ENCODE measurements at places on chromosomes 7 and 10. TPM values are rescaled to one million over a fixed set of nuclear protein-coding genes. Genes with fewer than 3 reads are reported as not detected.

Gene RET
- 0.27 TPM for total RNA-seq

Gene CPA1
- total RNA-seq = not detected

Gene NUTM2B
- 2.0 TPM for total RNA-seq

Gene NANOS1
- 0.88 TPM for total RNA-seq

Gene GPR146
- 0.21 TPM for total RNA-seq

Gene FBXL13
- total RNA-seq = 3.1 TPM

Gene NEUROD6
- total RNA-seq = not detected

Gene SPAM1
- not detected for total RNA-seq

Gene ADRB1
- total RNA-seq = 0.04 TPM

Gene LBX1
- not detected for total RNA-seq

Gene OPN1SW
- total RNA-seq = not detected

DNA sequence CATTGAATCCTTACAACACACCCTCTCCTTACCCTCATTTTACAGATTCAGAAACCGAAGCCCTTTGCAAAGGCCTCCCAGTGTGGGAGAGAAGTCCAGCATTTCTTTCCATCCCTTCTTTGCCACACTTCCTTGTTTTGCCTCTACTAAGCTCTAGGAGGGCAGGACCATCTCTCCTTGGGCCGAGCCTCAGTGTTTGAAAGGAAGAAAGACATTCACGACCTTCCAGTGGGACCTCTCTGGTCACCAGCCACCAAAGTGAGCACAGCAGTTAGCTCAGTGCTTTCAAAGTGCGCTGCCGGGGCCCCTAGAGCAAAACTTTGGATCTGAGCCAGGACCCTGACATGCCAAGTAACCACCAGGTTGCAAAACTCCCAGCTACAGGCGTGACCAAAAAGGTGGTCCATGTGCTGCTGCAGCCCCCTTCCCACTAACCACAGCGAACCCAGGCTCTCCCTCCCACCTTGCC is 12.4 kb downstream of the CTBP2 start:
- no peak for DNase-seq

GRCh38 chr10:78664929-78665553 is 403.7 kb upstream of the ZMIZ1 start:
- no peak for DNase-seq

GRCh38 chr7:143042159-143042789 is 9.9 kb upstream of the OR6V1 start:
- DNase-seq = no peak

DNA sequence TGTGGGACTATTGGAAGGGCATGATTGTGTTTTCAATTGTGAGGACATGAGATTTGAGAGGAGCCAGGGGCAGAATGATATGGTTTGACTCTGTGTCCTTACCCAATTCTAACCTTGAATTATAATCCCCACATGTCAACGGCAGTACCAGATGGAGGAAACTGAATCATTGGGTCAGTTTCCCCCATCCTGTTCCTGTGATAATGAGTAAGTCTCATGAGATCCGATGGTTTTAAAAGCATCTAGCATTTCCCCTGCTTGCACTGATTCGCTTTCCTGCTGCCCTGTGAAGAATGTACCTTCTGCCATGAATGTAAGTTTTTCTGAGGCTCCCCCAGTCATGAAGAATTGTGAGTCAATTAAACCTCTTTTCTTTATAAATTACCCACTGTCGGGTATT is 1367.1 kb downstream of the XPNPEP1 start:
- no peak for DNase-seq

DNA sequence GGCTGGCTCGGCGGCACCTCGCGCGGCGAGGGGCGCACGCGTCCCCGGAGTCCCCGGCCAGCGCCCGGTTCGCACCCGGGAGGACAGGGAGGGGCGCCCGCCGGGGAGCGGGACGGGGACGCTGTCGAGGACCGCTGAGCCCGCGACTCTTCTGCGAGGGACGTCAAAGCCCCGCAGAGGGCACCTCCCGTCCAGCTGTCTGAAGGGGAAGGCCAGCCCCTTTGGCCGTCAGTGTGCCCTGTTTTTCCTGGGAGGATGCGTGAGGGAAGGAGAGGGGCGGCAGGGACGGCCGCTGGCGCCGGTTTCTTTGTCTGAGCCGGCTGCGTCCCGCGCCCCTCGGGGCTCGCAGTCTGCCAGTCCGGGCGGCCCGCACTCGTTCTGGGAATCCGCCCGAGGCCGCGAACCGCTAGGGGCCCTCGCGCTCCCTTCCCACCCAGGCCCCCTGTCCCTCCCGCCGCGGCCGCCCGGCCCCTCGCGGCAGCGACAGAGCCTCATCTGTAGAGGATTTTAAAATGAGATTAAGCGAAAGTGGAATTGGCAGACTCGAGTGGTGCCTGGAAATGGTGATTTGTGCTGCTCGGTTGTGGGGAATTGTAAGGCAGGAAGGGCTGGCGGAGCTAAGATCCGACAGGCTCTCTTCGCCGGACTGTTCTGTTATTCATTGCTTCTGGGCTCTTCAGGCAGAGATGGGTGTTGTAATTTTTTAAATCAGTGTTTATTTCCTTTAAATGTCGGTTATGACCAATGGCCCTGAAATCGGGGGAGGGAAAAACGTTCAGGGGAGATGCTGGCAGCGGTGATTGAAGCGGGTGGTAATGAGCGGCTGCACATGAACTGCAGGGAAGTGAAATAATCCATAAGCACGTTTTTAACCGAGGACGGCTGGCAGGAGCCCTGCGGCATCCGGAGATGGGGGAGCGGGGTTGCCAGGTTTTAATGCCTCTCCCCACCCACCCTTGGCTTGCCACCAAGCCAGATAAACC is 618 bp upstream of the RELN start:
- DNase-seq = peak; percentile 7

GRCh38 chr7:3192669-3193068 is 108.4 kb upstream of the SDK1 start:
- no peak for DNase-seq

DNA sequence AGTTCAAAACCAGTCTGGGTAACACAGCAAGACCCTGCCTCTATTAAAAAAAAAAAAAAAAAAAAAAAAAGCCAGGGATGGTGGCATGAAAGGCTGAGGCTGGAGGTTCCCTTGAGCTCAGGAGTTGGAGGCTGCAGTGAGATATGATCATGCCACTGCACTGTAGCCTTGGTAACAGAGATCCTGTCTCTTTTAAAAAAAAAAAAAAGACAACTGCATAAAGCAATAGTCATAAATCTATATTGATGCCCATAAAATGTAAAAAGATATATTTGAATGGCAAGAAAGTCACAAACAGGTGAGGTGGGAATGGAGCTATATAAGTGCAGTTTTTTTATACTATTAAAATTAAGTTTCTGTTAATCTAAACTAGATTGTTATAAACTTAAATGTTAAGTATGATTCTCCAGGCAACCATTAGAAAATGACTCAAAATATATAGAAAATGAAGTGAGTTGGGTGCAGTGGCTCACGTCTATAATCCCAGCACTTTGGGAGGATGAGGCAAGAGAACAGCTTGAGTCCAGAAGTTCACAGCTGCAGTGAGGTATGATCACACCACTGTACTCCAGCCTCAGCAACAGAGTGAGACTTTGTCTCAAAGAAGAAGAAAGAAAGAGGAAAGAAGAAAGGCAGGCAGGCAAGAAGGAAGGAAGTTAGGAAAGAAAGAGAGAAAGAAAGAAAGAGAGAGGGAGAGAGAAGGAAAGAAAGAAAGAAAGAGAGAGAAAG is 13.4 kb upstream of the HNRNPH3 start:
- no peak for DNase-seq

- DNase-seq = no peak
These were observed 376.4 kb downstream of the PARD3 start for GRCh38 chr10:34438741-34439140.

GRCh38 chr7:22998519-22998896 is 15.4 kb downstream of the HYCC1 start:
- no peak for DNase-seq

GRCh38 chr7:131045526-131045925 is 282.1 kb upstream of the MKLN1 start:
- DNase-seq = no peak

GRCh38 chr10:56139405-56139804 is 221.7 kb downstream of the ZWINT start:
- no peak for DNase-seq

DNA sequence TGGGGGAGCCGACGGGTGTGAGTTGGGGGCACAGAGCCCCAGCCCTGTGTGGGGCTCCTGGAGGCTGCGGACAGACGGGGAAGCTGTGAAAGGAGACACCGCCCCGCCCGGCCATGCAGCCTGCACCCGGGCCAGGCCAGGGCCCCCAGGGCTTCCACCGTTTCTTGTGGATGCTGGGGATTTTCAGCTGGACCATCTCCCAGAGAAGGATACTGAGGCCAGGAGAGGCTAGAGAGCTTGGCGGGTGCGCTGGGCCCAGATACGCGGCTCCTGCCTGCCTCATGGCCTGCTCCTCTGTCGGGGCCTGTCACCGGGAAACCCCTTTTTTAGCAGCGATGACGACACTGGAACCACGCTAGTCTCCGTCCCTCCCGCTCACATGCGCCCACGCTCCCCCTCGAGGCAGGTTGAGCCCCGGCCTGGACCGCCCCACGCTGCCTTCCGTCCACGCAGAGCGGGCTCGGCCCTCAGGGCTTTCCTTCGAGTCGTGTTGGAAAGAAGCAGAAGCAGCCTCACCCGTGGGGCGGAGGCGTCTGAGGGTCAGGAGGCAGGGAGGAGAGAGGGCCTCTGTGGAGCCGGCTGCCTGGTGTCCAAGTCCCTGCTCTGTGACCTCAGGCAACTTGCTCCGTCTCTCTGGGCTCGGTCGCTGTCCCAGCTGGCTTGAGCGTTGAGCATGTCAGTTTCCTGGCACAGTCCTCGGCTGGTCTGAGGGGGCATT is 11.7 kb downstream of the TMEM184A start:
- no peak for DNase-seq

- DNase-seq = no peak
These were observed 28.7 kb downstream of the CSGALNACT2 start for GRCh38 chr10:43166880-43167497.

DNA sequence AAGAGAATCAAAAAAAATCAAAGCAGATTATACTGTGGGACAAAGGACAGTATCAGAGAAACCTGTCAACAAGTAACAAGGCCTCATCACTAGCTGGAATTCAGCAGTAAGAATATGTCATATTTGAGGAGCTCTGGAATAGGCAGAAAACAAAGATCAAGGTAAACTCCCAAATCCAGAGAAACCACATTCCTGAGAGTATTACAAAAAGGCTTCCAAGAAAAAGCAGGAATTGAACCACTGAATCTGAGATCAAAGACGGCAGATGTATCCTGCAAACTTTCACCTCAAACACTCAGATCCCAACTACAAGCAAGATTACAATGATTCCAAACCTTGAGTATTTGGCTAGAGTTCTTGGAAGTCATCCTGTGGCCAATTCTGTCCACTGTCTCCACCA is 16.3 kb downstream of the TPK1 start:
- DNase-seq = no peak

DNA sequence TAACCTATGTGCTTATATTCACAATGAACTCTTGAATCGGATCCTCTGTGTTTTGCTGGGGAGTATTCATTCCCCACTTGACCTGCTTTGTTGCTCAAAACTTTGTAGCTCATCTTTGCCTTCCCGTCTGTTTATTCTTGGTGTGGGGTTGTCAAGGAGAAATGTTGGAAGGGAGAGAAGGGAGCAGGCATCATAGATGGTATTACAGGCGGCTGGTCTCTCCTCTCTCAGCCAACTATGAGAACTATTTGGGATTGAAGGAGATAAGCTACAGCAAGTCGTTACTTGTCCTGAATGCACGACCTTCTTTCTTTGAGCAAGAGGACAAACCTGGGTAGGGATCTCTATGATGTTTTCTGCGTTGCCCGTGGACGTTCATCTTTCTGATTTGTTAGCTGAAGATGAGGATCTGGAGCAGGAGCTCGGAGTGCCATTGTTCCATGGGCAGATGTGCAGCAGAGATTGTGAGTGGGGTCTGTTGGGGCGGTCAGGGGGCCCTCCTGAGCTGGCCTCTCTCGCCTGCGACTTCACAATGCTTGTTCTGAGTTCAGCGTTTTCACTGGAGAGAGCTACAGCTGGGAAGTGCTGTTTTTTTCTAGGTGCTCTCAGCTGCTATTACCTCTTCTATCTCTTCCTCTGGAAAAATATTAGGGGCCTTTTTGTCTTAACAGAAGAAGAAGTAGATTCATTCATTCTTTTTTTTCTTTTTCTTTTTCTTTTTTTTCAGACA is 126.9 kb upstream of the KLF6 start:
- no peak for DNase-seq

- no peak for DNase-seq
These were observed 654 bp downstream of the ALKBH4 start for GRCh38 chr7:102463841-102464576.

DNA sequence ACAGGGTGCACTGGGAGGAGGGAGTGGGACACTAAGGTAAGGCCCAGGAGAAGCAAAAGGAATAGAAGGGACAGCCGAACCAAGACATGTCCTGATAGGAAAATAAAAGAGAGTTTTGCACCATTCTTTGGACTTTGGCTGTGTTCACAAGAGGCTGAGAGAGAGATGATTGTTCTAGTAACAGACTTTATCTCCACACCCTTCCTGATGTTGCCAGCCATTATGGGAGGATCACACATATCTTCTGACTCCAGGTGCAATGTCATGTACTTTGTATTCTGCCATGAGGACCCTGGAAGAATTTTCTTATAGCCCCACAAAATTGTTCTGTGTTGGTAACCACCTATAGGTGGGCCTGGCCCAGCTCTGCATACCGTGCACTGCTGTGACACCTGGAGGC is 11.4 kb downstream of the LSMEM1 start:
- no peak for DNase-seq

GRCh38 chr7:91927912-91928311 is 12.8 kb upstream of the AKAP9 start:
- DNase-seq = no peak

DNA sequence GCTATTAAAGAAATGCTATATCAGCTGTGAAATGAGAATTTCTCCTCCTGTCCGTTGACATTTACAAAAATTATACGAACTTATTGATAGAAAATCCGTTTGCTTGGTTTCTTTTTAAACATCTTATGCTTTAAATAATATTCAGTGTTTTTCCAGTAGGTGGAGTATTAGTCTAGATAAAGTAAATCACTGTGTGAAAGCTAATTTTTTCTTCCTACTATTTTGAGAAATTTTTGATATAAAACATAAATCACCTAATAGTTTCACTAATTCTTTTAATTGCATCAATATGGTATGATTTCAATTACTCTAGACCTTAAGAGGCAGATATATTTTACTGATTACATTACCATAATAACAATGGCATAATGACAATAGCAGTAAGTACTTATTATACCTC is 335.2 kb upstream of the C7orf33 start:
- DNase-seq = no peak

- no peak for DNase-seq
These were observed 8.6 kb upstream of the NKX2-3 start for GRCh38 chr10:99524050-99524666.

DNA sequence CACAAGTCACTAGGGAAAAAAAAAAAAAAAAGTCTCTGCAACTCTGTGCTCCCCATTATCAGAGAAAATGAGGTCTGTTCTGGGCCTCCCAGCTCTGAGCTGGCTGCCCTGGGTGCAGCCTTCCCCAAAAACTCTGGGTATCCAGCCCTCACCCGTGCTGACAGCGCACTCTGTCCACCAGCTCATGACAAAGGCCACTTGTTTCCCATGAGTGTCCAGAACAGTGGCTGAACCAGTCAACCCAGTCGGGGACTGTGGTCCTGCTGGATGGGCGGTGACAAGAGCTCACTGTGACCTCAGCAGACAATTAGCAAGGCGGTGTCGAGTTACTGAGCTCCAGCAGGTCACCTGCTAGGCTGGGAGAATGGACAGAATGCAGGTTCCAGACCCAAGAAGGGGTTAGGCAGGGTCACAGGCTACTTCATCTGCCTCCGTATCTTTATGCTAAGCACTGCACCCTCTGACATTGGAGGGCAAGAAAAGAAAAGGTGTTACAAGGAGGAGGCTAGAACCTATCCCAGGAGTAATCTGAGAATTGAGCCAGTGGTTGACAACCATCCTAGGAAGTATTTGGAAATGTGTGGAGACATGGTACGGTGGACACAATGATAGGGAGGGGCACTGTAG is 37.2 kb downstream of the DLG5 start:
- peak; percentile 37 for DNase-seq
